ENCODE measurements at places on chromosomes 13 and 19. TPM values are rescaled to one million over a fixed set of nuclear protein-coding genes. Genes with fewer than 3 reads are reported as not detected.

- ATAC-seq = no peak
Observed at GRCh38 chr13:109779074-109779473, 7.3 kb downstream of the IRS2 start.

- ATAC-seq = no peak
Observed at GRCh38 chr13:110367620-110368019, 60.5 kb downstream of the COL4A2 start.

GRCh38 chr13:111630406-111630805 lies 310.0 kb downstream of the TEX29 start:
- ATAC-seq = no peak

GRCh38 chr13:76822698-76823267 lies 63.4 kb downstream of the KCTD12 start:
- peak; percentile 58 for ATAC-seq

GRCh38 chr13:48580185-48580803 lies 47.4 kb upstream of the RCBTB2 start:
- peak; percentile 47 for ATAC-seq

GRCh38 chr19:35169221-35169995 lies 14.9 kb downstream of the FXYD5 start:
- ATAC-seq = no peak

GRCh38 chr13:27533155-27533643 lies 82.8 kb upstream of the MTIF3 start:
- peak; percentile 69 for ATAC-seq

DNA sequence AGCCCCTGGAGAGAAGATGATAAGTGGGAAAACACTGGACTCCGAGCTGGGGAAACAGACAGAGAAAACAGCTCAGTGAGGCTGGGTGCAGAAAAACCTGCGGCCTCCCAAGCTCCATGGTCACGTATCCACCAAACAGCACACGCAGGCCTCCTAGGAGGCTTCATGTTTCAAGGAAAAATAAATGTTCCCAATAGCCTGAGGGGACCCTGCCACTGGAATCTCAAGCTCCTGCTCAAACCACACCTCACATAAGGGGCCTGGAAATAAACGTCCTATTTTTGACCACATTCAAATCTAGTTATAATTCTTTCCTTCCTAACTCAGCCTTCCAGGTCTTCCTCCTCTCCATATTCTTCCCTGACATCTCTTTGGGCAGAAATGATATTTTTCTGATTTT lies 225.7 kb downstream of the ABCC4 start:
- ATAC-seq = no peak

DNA sequence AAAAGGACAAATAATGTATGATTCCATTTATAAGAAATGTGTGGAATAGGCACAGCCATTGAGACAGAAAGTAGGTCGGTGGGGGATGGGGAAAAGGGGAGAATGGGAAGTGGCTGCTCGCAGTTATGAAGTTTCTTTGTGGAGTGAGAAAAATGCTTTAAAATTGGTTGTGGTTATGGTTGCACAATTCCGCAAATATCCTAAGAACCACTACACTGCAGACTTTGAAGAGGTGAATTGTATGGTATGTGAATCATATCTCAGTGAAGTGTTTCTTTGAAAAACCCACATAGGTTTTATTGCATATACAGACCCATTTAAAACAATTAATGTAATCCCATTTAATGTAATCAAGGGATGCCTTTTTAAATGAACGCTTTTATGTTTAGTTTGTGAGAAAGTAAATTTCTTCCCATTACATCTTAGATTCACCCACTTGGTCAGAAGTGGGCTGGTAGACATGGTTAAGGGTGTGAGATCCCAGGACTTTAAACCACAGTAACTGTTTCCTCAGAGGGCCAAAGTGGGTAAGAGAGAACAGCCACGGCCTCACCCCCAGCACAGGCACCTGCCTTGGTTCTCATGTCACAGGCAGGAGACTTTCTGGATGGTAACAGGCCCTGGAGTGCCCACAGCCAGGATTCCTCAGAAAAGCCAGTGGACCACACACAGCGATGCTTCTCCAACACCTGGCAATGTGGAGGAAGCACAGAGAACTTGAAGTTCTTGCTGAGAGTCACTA lies 119.3 kb upstream of the GJB6 start:
- peak; percentile 34 for ATAC-seq

GRCh38 chr19:47027586-47028088 lies 8.0 kb downstream of the NPAS1 start:
- ATAC-seq = no peak

- no peak for ATAC-seq
Observed at GRCh38 chr19:48455908-48456562, 661 bp downstream of the KCNJ14 start.

DNA sequence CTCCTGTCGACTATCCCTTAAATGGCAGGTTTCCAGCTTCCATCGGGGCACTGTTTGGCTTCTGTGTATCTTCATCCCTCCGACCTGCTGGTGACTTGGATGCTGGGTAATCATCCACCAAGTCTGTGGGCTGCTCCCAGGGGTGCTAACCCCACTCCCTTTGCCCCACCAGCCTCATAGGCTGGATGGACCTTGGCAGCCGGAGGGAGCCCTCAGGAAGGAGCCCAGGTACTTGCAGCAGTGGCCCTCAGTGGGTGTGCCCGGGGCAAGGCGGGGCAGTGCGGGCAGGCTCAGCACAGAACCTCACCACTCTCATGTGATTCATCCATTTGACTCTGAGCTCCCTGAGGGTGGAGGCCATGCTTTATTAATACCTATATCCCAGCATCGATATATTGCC lies 27.4 kb upstream of the TUBGCP3 start:
- peak; percentile 22 for ATAC-seq

DNA sequence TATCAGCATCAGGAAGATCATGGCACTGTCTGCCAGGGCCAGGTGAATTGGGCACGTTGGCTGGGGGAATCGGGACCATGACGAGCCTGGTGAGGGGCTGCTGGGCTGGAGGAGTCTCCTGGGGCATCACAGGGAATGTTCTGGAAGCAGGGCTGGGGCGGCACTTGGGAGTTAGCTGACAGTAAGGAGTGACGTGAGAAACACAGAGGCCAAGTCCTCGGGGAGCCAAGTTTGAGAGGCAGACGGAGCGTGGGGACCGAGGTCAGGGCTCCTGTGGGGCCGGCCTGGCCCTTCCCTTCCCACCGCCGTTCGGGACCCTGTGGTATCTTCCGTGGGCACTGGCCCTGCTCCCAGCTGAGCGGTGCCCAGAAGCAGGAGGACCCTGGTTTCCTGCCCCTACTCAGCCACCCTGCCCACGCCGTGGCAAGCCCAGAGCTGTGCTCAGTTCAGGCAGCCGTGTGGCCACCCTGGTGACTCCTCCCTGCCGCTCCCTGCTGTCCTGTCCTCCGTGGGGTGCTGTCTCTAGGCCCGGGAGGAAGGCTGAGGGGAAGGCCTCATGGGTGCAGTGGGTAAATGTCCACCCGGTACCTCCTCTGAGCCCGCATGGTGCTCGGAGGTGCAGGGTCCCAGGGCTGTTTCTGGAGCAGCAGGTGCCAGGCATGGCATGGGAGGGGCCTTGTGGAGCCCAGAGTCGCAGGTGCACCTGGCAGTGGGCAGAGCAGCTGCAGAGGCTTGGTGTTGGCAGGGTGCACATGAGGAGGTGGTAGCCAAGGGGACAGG lies 25.2 kb downstream of the CRTC1 start:
- ATAC-seq = peak; percentile 18

- ATAC-seq = no peak
Observed at GRCh38 chr19:6041071-6041470, 63.1 kb upstream of the RANBP3 start.

DNA sequence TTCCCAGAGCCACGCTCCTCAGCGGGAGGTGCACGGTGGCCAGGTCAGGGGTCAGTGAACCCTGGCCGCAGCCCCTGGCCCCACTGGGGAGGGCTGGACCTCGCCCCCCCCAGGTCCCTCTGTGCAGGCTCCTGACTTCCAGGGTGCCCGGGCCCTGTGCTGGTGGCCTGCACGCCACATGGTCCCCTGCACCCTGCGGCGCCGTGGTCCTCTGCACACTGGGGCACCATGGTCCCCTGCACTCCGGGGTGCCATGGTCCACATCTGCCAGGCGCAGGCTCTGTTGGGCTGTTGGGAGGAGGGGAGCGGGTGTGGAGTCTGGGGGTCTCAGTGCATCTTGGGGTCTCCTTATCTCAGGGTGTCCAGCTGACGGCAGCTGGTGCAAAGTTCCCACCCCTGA lies 23.3 kb upstream of the TMEM255B start:
- ATAC-seq = no peak

DNA sequence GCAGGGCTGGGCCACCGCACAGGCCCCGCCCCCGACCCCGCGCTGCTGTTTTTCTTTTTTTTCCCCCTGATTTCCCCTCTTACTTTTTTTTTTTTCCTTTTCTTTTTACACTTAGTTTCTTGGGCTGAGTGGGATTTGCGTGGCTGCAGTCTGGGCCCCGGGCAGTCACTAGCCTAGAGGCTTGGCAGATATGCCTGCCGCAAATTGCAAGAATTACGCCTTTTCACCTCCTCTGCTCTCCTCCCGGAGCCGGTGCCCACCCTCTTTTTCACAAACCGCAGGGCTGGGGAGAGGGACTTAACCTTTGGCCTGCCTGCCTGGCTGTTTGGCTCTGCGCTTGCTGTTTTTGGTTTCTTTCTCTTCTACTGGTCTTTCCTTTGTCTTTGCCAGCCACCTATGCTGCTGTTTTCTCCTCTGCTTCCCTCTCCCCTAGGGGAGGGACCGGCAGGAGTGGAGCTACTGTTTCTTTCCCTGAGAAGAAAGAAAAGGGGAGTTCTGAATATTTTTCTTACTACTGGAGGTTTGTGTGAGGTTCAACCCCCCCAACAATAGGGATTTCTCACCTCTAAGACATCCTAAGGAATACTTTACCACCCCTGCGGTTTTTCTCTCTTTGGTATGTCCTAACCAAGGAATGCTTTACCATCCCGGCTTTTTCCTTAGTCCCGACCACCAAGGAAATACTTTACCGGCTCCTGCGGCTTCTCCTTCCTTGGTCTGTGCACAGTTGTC lies 11.0 kb downstream of the ZNF552 start:
- no peak for ATAC-seq

DNA sequence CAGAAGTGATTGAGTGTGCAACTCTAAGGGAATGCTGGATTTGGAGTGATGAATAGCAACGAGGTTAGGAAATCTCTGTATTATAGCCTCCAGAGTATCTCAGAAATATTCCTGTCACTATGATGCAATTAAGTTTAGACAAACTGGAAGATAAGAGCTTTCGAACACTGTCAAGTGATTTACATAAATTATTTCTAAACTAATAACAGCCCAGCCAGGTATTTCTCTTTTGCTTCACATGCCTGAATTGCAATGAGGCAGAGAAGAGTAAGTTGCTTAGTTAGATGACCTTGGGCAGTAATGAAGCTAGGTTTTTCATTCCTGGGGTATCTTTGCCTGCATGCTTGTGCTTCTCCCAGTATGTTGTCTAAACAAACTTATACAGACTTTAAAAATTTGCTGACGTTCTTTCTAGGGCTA lies 134.5 kb downstream of the LMO7 start:
- no peak for ATAC-seq

GRCh38 chr19:16118489-16119033 lies 6.9 kb downstream of the RAB8A start:
- ATAC-seq = peak; percentile 15

GRCh38 chr19:39810424-39810823 lies 23.5 kb downstream of the DYRK1B start:
- no peak for ATAC-seq

GRCh38 chr19:3483226-3483628 lies at the start of gene SMIM44:
Gene SMIM44 (minus strand): TSS chr19:3483441. CDS start chr19:3483403, 38 bp downstream.
- ATAC-seq = no peak

DNA sequence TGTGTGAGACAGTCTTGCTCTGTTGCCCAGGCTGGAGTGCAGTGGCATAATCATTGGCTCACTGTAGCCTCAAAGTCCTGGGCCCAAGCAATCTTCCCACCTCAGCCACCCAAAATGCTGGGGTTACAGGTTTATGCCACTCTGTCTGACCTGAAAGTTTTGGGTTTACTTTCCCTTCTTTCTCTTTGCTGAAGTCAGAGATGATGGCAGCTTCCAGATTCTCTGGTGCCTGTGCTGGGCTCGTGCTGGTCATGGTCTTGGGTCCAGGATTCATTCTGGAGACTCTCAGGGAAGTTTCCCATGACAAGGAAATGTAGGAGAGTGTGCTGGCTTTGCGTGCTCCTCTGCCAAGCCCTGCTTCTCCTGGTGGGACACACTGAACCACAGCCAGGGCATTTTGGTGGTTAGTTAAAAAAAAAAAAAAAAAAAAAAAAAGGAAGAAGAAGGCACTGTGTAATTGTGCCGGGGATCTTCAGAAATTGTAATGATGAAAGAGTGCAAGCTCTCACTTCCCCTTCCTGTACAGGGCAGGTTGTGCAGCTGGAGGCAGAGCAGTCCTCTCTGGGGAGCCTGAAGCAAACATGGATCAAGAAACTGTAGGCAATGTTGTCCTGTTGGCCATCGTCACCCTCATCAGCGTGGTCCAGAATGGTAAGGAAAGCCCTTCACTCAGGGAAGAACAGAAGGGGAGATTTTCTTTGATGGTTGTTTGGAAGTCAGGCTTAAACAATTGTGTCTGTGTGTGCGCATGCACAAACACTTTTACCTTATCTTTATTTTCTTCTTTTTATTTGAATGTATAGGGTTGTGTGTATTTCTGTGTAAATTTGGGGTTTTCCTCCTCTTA lies at the start of gene ALOX5AP:
ALOX5AP (plus strand) TSS at position 519 of the 847 bp plus-strand sequence; CDS start at position 582, 63 bp downstream.
- peak; percentile 43 for ATAC-seq

- ATAC-seq = no peak
Observed at GRCh38 chr19:9996541-9996940, 13.8 kb downstream of the COL5A3 start.

DNA sequence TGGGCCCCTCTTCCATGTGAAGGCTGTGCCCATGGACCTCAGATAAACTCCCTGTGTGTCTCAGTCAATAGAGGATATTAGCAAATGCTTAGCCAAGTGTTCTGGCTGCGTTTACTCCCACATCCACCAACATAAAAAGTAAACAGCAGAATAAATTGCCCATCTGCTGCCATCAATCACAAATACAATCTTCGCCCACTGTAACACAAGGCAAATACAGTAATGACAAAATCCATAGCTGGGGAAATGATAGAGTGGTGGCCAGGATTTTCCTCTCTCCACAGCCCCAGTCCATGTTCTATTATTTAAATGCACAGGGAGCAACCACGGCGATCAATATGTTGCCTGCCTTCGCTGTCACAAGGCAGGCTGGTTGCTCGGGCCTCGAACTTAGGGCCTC lies 376.5 kb downstream of the UQCRFS1 start:
- ATAC-seq = no peak

- ATAC-seq = no peak
Observed at GRCh38 chr13:111492341-111492950, 172.0 kb downstream of the TEX29 start.

DPF1 gene
- 0.16 TPM for total RNA-seq

EPS8L1 gene
- total RNA-seq = 199 TPM

ZNF17 gene
- total RNA-seq = 6.5 TPM

KLK7 gene
- total RNA-seq = 146 TPM

FGF9 gene
- total RNA-seq = 0.04 TPM

PSG3 gene
- not detected for total RNA-seq

RAB20 gene
- total RNA-seq = 1.6 TPM

ZFR2 gene
- total RNA-seq = not detected

LENG9 gene
- total RNA-seq = 7.2 TPM

NAPSA gene
- total RNA-seq = 0.40 TPM

C19orf12 gene
- 8.1 TPM for total RNA-seq

KEAP1 gene
- 60.6 TPM for total RNA-seq

RASGRP4 gene
- total RNA-seq = 0.24 TPM

OSCAR gene
- total RNA-seq = 0.40 TPM

Measured in esophagus mucosa (tissue), 1 donor.